Activated naive CD4-positive, alpha-beta T cell treated with anti-CD3 and anti-CD28 coated beads, Interleukin-2, amount 50 U/mL, for 16 hours (primary cell): ENCODE measurements at places on chromosomes 16 and 17.

DNA sequence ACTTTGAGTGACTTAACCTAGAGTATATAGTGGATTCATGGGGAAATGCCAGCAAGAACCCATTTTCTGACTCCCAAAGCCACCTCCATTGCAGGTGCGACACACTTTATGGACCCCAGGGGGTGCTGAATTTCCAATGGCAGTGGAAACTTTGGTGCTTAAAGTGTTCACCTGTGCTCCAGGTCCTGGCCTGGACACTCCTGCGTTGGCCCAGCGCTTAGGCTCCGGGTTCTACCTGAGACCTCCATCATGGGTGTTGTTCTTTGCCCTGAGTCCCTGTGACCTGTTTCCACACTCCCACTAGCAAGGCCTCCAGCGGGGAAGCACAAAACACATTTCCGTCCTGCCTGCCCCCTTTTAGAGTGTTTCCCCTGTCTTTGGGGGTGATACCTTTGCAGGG, 3.0 kb downstream of the CCNF start:
- DNase-seq, result no peak

GRCh38 chr17:63476459-63476853, 405 bp upstream of the ACE start:
- DNase-seq, result no peak

DNA sequence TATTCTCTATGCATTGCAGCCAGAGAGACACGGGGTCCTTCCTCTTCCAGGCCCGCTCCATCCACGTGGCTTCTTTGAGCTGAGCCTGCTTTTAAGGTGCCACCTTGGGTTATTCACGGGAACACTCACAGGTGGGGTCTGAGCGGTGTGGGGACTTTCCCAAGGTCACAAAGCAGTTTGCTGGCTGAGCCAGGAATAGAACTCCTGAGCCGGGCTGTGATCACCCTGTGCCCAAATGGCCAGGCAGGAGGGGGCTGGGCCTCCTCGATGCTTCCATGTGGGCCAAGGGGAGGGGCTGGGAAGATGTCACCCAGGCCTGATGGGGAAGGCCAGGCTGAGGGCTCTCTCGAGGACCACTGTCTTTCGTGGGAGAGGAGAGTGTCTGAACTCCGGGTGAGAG, 13.0 kb upstream of the GSE1 start:
- no peak for DNase-seq

DNA sequence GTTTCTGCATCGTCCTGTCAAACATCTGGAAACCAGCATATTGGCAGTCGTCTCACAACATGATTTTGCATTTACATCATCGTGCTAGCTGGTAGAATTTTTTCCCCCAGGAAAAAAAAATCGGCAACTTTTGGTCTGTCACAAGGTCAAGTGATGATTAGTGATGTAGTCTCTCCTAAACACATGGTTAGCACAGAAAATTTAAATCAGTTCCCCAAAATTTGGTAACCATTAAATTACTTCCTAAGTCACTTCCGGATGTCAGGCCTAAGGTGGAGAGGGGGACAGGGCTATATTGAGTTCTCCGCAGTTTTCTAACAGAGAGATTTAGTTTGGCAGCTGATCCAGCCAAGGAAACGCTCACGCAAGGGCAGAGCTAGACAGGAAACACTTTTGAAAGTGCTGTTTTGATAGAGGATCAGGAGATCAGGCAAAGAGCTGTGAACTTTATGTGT, 271.0 kb upstream of the TBX2 start:
- no peak for DNase-seq

DNA sequence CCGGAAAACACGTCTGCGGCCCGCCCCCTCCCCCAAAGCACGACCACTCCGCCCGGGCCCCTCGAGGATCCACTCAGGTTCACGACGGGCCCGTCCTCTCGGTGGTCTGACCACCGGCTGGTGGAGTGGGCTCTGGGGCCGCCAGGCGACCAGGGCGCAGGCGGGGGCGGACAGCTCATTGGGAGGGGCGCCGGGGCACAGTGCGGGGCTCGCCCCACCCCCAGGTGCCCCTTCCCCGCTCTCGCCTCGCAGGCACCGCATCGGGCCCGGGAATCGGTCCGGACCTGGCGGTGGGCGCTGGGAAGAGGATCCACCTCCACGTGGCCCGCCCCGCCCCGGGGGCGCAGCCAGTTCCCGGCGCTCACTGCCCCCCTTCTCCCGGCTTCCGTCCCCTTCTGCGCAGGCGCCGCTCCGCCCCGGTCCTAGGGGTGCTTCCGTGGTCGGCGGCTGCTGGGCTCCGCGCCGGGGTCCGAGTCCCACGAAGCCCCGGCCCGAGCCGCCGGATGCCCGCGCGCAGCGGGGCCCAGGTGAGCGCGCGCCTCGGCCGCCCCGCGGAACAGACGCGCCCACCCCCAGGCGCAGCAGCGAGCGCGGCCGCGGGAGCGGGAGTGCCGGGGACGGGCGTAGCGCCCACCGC, at the start of gene MPG:
MPG (plus strand) TSS at position 419 of the 637 bp plus-strand sequence; CDS start at position 504, 85 bp downstream.
- DNase-seq, result peak; percentile 83

- DNase-seq, result peak; percentile 46
Observed at GRCh38 chr17:59838052-59838916, 54.5 kb downstream of the TUBD1 start.
